ENCODE measurements at places on chromosomes 7 and 10. TPM values are rescaled to one million over a fixed set of nuclear protein-coding genes. Genes with fewer than 3 reads are reported as not detected.

DNA sequence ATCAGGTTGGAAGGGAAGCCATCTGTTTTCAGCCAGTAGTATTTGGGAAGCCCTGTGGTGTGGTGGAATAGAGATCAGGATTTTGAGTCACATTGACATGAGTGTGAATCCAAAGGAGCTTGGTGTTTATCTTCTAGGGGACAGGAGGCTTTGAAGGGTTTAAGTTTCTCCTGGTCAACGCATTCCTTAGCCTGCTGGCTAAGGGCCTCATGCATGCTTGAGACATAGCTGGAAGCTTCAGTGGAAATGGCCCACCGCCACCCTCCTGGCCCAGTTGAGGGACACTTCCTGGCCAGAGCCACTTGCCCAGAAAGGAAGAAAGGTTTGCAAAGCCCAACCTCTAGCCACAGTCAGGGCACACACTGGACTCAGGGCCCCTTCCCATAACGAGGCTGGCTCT lies 70.9 kb downstream of the CDK1 start:
- H3K27me3 ChIP-seq, result no peaks in the 10 kb centered on the region
- no peak overlapping the region for H3K27ac ChIP-seq
- H3K4me3 ChIP-seq, result no peak overlapping the region
- no peak for DNase-seq
- no peaks in the 10 kb centered on the region for H3K36me3 ChIP-seq
- no peaks in the 10 kb centered on the region for H3K4me1 ChIP-seq

DNA sequence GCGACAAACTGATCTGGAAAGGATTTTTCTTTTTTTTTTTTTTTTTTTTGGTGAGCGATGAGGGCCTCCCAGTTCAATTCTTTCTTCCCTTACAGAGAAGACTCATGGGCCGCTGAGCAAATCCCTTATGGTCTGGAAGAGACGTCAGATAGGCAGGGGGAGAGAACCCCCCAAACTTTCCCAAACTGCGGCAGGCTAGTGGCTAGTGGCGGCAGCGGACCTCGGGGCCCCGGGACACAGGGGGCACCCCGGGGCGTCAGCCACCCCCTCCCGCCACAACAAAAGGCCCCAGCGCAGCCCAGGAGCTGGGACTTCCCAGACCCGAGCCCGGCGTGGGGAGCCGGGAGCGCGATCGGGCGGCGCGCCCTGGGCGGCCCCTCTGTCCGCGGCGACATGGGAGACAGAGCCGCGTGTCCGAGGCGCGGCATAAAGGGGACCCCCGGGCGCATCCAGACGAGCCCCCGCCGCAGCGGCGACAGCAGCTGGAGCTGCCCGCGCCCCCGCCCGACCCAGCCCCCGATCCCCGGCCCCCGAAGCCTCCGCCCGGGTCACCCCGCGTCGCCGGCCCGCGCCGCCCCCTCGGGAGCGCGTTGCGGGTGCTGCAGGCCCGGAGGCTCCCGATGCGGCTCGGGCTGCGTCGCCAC lies 755 bp downstream of the FAM171A1 start:
- peak overlapping the region; percentile 21 for H3K27ac ChIP-seq
- DNase-seq, result peak; percentile 28
- peaks cover 5% of the 10 kb centered on the region for H3K4me1 ChIP-seq
- H3K36me3 ChIP-seq, result no peaks in the 10 kb centered on the region

- no peaks in the 10 kb centered on the region for H3K4me1 ChIP-seq
- no peak overlapping the region for H3K4me3 ChIP-seq
- DNase-seq, result no peak
Measured at GRCh38 chr10:121848082-121848481, 79.7 kb downstream of the ATE1 start.

DNA sequence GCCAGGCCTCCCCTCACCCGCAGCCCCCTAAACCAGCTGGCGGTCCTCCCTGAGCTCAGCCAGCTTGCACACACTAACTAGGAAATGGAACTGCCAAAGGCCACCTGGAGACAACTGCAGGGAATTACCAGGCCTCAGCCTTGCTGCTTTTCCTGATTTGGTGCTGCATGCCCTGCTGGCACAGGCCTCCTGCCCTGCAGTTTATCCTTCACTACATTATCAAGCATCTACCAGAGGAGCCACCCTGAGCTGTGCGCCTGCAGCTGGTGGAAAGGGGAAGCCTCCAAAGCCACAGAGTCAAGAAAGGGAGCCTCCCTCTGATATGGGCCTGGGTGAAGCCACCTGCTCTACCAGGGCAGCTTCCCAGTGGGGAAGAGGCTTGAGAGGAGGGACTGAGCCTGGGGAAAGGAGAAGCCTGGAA lies 139.8 kb downstream of the GRID1 start:
- no peaks in the 10 kb centered on the region for H3K4me1 ChIP-seq
- no peaks in the 10 kb centered on the region for H3K36me3 ChIP-seq
- no peak overlapping the region for H3K4me3 ChIP-seq

DNA sequence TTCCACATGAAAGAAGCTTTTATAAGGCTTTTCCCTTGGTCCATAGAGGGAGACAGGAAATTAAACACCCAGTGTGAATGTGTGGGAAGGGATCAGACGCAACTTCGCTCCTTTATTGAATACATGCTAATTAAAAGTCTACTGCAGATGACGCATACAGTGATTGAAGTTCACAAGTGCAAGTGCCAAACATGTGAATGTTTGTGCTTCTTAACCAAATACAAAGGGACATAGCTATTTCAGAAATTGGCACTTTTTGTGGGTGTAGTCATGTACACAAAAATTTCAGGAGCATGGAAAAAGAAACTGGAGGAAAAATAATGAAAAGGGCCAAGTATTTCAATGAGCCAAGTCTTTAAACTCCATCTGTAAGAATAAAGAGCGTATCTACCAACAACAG lies 283.7 kb downstream of the SKAP2 start:
- no peak for DNase-seq
- no peaks in the 10 kb centered on the region for H3K4me1 ChIP-seq
- H3K27ac ChIP-seq, result no peak overlapping the region
- no peaks in the 10 kb centered on the region for H3K27me3 ChIP-seq

TET1 gene
- total RNA-seq, result 2.9 TPM

SMNDC1 gene
- 40.1 TPM for total RNA-seq

Measured in naive thymus-derived CD4-positive, alpha-beta T cell (primary cell).